AG04450 (cell line): ENCODE measurements at places on chromosomes 1 and 21. TPM values are rescaled to one million over a fixed set of nuclear protein-coding genes. Genes with fewer than 3 reads are reported as not detected.

DNA sequence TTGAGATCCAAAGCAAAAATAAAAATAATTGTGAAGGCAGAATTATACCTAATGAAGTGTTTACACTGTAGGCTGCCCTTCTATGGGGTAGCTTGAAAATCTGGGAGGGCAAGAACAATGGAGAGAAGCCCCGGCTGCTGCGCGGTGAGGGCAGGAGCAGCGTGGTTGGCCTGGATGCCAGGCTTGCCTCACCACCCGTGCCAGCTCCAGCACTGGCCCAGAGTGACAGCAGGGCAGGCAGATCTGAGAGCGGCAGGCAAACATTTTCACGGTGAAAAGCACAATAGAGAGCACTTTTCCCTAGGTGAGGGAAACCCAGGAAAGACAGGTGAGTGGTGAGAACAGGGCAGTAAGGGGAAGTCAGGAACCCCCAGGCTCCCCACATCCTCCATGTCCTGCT lies 1.4 kb downstream of the PROK1 start:
- no peak for DNase-seq

DNA sequence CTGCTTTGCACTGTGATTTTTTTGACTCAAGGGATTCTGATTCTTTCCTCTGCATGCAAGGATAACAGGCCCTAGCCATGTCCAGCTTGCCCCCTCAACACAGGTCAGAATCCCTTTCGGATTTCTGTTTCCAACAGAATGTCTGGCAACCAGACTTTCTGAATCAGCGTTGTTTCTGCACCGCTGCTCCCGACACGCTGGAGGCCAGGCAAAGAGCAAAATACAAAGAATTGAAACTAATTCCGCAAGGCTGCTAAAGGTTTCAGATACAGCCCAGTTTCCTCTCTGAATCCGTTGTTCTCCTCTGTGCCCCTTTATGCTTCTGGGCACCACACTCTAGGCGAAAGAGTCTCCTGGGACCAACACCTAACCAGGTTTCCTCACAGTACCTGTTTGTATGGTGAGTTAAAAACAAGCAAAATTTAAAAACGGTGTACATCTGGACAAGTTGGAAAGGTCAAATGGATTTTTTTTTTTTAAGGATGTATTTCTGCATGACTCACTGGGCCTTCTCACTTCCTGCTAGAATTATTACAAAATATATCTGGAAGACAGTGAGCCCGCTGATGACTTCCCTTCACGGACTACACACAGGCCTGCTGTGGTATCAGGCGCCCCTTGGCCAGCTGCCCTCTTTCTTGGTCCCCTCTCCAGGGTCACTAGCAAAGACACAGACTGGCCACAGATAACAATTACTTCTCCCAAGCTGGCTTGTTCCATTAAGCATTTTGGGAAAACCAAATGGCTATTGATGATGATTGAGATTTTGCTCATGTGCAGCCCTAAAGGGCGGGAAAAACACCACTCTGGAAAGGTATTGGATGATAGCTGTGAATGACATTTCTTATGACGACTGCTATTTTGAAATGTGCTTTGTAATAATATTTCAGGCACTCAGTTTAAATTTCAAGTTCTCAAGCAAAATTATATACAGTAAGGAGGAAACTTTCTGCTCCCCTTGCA lies 118.3 kb downstream of the TGFB2 start:
- no peak for DNase-seq

DNA sequence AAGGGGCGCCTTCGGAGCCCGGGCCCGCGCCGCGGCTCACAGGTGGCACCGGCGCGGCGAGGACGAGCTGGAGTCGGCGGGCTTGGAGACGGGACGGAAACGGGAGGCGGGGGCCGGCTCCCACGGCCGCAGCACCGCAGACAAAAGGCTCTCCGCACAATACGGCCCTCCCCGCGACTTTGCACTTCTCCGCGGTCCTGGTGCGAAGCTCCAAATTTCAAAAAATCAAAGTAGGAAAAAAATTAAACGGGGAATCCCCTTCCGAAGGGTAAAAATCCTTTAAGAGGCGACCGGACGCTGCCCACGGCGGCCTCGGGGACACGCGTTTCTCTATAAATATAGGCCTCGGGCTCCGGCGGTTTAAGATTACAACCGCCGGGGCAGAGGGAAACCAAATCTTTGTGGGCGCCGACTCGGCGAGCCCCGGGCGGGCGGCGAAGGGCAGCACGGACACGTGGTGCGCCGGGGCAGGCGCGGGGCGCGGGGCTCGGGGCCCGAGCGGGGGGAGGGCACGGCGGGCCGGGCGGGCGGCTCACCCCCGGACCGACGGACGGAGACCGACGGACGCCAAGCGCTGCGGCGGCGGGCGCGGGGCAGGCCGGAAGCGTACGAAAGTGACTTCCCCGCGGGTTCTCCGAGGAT lies 453 bp downstream of the PABPC4 start:
- DNase-seq, result no peak

NBPF20 gene
- 5.1 and 5.7 TPM in 2 replicates for polyA plus RNA-seq

SEMA4A gene
- 0.58 and 0.60 TPM in 2 replicates for polyA plus RNA-seq
